ENCODE measurements at places on chromosomes 4 and X.

- no peak for DNase-seq
These were observed 32.9 kb upstream of the EGFL6 start for GRCh38 chrX:13536551-13536950.

- DNase-seq, result peak; percentile 24
These were observed 126.4 kb downstream of the KDR start for GRCh38 chr4:54999003-54999402.

DNA sequence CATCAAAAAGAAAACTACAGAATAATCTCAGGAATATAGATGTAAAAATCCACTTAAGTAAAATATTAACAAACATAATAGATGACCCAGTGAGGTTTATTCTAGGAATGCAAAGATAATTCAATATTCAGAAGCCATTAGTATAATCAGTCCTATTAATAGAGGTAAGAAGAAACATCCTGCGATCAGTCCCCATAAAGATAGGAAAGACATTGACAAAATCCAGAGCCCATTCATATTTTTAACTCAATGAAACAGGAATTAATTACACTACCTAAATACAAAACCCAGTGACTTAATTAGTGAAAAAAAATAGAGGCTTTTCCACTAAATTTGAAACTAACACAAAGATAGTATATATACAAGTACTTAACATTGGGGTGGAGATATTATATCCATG is 321.4 kb upstream of the INTU start:
- DNase-seq, result no peak

GRCh38 chr4:123600987-123601904 is 204.7 kb downstream of the SPRY1 start:
- DNase-seq, result no peak

- peak; percentile 92 for DNase-seq
These were observed 205.4 kb downstream of the DCLK2 start for GRCh38 chr4:150283689-150284088.

- no peak for DNase-seq
These were observed 62.3 kb upstream of the PAGE3 start for GRCh38 chrX:55326985-55327384.

- DNase-seq, result no peak
These were observed 21.1 kb upstream of the CXCL2 start for GRCh38 chr4:74120086-74120485.

GRCh38 chr4:133839326-133839725 is 362.3 kb downstream of the PABPC4L start:
- DNase-seq, result no peak
